H9 (cell line): ENCODE measurements at places on chromosomes 4 and X.

GRCh38 chr4:69710580-69710979, 49.8 kb downstream of the SULT1B1 start:
- DNase-seq: no peak

GRCh38 chrX:96752781-96753180, 68.1 kb downstream of the DIAPH2 start:
- DNase-seq: no peak

GRCh38 chr4:177511611-177512010, 69.4 kb upstream of the AGA start:
- DNase-seq: no peak

GRCh38 chrX:56729152-56729850, at the start of gene NBDY:
TSS of gene NBDY (plus strand) at chrX:56729243. CDS start at chrX:56729354, 111 bp downstream.
- peak; percentile 54 for DNase-seq

DNA sequence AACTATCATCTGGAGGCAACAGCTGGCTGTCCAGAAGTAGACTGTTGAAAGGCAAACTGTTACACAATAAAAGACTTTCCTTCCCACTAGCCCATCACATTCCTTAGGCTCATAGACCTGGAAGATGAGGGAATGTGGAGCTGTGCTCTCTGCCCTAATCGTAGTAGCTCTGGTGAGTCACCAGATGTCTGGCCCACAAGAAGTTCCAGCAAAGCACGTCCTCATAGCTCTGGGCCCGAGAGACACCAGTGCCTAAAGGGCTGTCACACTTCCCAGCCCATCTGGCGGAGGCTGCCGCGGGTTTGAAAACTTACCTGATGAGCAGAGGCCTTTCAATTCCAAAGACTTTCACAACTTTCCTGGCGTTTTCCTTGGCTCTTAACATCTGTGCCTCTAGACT, 81.7 kb upstream of the STOX2 start:
- DNase-seq: no peak

- peak; percentile 97 for DNase-seq
Measured at GRCh38 chr4:76585897-76586360, 150.9 kb downstream of the SHROOM3 start.

DNA sequence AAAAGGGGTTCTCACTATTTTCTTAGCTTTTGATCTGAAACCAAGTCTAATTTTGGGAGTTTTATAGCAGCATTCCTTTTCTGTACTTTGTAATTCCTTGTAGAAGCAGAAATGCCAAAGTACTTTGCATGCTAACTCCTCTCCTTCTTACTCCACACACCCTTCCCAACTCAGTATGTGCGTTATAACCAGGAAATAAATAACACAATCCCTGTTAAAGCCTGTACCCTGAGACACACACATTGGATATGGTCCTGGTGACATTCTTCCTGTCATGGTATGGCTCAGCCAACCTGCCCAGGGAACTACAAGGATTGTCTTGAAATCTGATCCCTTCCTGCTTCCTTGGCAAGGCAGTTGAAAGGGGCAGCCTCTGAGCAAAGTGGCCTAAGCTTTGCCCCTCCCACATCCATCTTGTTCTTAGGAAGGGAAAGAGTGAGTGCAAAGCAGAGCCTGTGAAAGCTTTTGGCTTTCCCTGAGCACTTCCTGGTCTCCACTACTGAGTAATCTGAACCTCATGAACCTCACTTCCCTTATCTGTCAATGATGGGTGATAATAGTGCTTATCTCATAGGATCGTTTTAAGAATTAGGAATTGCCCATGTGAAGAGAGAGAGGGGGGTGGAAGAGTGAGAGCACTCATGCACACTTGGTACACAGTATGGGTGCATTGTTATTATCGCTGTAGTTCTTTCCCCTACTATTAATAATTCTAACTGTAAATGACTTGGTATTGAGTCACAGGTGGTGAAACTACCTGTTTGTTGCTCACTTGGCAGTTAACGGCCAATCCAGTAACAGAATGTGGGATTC, 109.3 kb downstream of the AFF2 start:
- peak; percentile 64 for DNase-seq

DNA sequence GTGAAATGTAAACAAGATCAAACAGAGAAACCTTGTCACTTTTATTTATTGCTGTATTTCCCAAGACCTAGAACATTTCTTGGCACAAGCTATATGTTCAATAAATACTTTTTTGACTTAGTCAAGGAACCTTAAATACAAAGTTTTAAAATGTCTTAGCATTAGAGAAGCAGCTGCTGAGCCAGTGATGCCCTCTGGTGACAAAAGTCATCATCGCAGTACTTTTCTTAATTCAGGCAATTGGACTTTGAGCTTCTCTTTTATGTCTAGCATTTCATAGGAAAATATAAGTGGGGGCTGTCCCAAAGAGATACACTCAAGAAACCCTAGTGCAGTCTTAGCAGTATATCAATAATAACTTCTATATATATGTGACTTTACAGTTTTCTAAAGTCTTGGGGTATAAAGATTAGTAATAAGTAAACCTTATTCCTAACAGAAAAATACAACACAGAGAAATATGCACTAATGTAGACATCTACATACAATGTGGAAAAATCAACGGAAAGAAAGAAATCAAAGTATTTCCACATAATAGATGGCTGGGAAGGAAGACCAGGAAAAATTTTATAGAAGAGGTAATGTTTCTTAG, 118.4 kb downstream of the DTHD1 start:
- DNase-seq: no peak

DNA sequence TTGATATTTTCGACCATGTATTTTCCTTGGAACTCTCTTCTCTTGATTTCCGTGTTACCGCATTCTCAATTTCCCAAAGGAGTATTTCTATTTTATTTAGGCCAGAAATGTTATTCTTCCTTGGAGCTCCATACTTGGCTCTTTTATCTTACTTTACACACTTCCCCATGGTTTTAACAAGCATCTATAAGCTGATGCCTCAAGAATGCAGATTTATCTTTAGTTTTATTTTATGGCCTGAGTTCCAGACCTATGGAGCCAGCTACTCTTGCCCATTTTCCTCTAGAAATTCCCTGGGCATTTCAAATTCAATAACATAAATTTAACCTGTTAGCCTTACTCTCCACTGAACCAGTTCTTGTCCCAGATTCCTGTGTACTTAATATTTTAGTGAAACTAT, 43.7 kb downstream of the SULT1E1 start:
- DNase-seq: no peak

DNA sequence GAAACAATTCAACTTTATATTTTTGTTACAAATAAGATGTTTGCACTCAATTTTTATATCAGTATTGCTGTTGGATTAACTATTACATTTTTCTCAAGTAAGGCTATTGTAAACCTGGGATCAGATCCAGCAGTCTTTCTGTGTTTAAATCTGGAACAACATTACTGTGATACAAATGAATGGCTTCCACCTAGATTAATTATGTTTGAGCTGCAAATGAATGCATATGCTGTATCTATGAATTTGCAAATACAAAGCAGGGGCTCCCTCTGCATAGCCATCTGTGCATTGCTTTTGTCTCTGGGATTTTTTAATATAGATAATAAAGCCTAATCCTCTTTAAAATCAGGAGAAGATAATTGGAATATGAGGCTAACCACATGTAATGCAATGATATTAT, 69.8 kb upstream of the NEIL3 start:
- no peak for DNase-seq
